ENCODE measurements at places on chromosomes 3 and 15.

DNA sequence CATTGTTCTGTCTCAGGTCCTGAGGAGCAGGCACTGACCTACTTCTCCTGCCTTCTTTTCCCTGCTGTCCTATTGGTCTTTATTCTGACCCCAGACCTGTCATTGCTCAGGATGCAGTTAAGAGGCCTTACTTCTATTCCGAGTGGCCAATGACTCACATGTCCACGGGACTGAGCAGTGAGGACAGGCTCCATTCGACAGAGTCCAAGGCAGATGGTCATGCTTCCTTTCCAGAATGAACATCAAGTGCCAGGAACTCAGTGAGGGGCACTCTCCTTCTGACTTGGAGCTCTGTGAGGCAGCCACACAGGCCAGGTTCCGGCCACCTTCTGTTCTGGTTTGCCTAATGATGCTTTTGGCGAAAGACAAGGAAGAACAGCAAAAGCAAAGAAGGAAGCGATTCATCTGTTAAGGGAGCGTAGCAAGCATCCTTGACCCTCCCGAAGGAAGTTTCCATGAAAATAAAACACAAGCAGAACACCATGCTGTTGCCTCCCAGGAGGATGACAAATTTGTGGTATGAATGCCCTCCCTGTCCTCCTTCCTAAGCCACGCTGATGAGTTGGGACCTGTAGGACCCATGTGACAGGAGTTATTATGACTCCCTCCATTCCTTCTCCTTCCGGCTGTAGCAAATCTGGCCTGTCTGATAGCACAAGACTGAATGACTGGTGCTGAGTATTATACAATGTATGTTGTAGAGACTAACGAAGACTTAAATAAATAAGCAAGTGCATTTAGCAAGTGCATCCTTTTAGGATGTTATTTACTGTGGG, 14.4 kb upstream of the TPRG1 start:
- no peak for DNase-seq

DNA sequence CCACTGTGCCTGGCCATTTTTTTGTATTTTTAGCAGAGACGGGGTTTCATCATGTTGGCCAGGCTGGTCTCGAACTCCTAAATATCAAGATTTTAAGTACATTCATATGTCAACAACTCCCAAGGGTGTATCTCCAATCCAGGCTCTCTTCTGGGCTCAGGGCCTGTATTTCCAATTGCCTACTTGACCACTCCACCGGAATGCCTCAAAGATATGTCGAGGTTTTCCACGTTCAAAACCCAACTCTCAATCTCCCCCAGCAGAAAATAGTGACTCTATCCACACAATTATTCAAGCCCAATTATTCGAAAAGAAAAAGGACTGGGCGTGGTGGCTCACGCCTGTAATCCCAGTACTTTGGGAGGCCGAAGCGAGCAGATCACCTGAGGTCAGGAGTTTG, 1.9 kb upstream of the KNSTRN start:
- DNase-seq = no peak

DNA sequence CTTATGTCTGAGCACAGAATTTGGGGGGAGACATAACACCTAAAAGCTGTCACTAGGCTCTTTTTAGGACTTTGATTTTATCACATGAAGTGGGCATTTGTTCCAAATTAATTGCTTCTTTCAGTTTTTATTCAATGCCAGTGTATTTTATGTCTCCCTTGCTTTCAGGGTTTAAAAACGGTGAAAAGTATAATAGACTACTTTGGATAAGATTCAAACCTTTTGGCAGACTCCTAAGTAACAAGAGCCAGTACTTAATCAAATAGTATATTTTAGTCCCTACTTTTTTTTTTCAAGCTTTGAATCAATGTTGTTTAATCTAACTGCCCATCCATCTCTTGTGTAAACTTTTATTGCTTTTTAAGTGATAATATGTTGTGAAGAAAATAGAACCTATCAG, 847.2 kb upstream of the DPPA4 start:
- DNase-seq = no peak

DNA sequence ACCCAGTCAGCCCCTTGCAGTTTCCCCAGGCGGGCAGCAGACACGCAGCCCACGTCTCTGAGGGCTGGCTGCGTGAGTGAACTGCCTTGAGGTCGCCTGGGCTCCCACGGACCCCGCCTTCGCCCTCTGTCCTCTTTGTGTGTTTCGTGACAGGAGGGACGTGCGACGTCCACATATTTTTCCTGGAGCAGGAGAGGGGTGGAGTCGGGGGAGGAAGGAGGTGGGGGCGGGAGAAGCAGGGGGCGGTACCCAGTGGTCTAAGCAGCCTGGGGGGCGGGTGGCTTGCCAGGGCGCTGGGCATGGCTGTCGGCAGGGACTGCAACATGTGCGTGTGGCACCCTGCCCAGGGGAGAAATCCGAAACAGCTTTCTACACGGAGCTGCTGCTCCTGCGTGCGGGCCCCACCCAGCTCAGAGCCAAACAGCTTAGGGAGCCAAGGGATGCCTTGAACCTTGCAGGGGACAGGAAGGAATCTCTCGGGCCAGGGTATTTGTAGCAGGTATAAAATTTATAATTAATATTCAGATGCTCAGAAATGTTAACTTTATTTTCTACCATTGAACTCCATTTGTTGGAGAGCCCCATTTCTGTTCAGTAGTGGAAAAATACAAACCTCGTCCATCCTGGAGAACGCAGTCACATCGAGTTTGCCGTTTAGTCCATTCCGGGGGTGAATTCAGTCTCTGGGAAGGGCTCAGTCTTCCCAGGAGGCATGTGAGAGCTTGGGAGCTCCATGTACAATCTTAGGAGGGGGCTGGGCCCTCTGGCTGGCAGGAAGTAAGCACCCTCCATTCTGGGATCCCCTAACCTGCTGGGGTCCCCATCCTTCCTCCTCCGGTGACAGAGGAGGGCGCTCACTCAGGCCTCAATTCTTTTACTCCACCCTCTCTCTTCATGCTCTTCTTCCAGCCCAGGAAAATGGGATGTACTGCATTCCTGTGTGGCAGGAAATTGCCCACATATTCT, 79.1 kb upstream of the MEF2A start:
- no peak for DNase-seq

GRCh38 chr3:111112913-111113312, 41.3 kb downstream of the NECTIN3 start:
- no peak for DNase-seq

DNA sequence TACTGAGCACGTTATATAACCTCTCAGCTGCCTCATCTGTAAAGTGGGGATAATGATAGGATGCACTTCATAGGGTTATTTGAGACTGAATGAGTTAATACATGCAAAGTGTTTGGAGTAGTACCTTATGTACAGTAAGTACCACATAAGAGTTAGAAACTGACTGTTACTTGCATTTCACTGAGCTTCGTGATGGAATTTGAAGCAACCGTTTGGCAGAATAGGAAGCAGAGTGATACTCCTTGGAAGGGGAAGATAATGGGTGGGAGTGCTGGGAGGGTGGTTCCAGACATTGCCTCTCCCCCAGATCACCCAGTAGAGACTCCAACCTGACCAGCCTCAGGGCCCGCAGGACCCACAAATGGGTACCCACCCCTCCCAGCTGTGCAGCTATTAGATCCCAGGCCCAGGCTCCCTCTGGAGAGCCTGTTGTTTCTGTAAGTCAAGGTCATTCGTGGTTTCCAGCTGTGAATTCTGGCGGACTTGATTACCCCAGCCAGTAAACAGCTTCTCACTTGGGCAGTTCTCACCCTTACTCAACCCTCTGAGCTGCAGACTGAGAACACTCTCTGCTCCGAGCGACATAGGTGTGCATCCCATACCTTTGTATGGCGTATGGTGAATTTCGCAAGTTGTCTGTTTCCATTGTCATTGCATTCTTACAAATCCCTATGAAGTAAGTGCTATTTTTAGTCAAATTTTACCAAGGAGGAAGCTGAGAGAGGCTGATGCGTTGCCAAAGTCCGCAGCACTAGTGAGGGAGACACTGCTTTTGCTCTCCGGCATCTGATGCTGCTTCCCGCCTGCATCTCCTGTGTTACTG, 11.1 kb downstream of the ALPK3 start:
- DNase-seq = no peak

- DNase-seq = no peak
Observed at GRCh38 chr15:55257012-55257670, 32.5 kb downstream of the RAB27A start.

GRCh38 chr3:162884373-162884772, 1387.8 kb downstream of the OTOL1 start:
- no peak for DNase-seq

DNA sequence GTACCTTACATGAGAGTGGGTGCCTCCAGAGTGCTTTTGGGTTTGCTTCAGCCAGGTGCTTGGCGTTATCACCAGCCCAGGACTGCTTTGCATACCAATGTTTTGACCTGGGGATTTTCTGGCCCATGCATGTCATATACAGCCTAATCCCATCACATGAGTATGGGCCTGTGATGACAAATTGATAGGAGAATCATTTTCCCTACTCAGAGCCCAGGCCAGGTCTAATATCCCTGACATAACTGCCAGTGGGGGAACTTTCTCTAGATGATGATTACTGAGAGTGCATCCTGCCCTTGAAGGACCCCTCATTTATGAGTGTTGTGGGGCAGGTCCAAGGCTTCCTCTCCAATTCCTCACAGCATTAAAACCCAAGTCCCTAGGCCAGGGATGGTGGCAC, 197.5 kb upstream of the LYSMD4 start:
- DNase-seq = no peak

DNA sequence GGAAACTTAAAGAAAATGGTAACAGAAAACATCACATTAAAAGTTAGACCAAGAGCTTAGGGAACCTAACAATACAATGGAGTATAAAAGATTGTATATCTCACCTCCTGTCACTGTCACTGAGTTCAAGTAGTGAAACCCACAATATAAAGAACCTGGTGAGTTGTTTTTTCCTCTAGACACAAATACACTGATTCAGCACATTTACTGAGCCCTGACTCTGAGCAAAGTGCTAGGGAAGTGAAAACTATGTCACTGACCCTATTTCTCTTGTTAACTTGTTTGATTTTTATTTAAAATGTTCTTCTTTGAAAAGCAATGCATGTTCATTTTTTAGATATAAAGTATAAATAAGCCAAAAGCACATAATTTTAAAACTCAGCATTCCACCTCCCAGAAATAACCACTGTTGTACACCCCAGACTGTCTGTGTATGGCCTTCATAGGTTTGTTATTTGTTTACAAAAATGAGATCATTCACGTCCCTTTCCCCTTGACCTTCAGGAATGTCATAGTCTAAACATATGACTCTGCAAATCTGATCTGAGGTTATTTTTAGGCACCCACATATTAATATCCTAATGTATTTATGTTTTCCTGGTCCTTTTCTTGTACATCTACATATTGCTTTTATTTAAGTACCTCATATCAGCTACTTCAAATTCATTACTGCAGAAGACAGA, 69.2 kb upstream of the CSTA start:
- DNase-seq = no peak

Measured in activated CD4-positive, alpha-beta T cell treated with anti-CD3 and anti-CD28 coated beads, Interleukin-2, amount 50 U/mL, for 48 hours (primary cell).